CD8-positive, alpha-beta memory T cell (primary cell): ENCODE measurements at places on chromosomes 1 and 21.
A peak's percentile ranks its signal among the peaks of the same experiment; 100 is the strongest.

GRCh38 chr1:201400212-201400851, 1.2 kb upstream of the LAD1 start:
- DNase-seq: no peak

DNA sequence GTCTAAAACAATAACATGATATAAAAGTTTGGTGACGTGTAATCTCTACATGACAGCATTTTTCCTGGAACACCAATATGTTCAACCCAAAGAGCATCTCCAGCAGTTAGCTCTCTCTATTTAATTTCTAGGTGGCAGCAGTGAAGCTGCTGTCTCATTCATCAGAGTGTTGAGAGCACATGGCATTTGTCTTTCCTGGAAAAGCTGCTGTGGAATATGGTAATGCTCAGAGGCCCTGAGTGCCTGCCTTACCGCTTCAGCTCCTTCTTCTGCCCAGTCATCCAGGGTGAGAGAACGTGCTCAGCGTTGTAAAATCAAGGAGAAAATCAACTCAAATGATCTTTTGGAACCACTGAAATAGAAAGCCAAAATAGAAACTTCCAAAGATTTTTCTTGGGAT, 640.7 kb downstream of the ADGRL2 start:
- no peak for DNase-seq

DNA sequence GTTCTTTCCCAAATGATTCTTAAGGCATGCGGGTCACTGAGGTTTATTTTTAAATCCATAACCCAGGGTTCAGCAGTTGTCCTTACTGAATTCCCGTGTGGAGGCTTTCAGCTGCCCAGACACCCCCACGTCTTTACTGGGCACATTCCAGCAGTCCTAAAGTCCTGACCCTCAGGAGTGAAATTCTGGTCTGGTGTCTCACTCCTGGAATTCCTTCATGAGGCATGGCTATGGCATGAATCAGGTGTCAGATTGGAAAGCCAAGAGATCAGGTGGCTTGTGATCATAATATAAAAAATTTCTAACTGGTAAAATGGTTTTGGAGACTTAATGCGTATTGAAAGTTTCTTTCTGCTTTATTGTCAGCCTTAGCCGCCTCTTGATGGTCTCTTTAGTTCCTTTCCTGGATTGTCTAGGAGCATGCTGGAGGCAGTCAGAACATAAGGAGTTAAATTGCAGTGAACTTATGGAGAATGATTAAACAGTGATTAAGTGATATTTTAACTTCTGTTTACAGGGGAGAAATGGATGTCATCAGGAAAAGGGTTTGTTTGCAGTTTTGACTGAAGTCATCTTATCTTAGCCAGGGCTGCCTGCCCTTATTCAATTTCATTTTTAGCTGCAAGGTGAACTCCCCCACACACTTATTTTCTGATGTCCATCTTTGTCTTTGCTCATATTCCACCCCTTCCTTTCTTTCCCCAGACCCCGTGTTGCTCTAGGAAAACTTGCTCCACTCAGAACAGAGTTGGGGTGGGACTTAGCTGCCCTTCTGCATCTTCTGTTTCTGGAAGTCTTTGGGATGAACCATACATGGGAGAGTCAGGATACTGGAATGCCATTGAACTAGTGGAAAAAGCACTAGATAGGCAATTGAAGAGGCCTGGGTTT, 25.7 kb upstream of the MACF1 start:
- no peak for DNase-seq

- DNase-seq: no peak
These were observed 6.8 kb upstream of the ZBTB40 start for GRCh38 chr1:22444856-22445255.

DNA sequence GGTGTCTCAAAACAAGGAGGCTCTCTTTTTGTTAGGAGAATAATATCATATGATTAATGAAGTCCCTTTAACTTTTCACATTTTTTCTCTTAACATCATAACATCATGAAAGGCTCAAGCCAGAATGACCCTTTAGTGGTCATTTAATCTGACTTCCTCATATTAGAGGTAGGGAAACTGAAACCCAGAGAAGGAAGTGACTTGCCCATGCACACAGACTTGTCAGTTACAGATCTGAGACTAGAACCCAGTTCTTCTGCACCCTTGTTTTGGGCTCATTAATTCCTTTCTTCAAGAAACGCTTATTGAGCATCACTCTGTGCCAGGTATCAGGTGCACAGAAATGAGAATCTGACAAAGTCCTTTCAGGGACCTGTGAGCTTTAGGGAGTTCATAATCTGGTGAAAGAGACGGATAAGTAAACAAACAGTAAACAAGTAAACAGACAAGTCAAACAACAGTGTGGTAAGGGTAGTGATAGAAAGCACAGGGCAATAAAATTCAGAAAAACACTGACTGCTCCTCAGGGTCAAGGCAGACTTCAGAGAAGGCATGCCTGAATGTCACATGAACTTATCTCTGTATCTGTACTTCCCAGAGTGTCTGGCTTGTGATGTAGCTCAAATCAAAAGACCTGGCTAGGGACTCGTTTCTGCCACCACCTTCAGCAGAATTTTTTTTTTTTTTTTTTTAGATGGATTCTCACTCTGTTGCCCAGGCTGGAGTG, 38.3 kb upstream of the OSBPL9 start:
- DNase-seq: no peak

GRCh38 chr1:92623187-92623778, 136.6 kb upstream of the GFI1 start:
- peak; percentile 32 for DNase-seq

DNA sequence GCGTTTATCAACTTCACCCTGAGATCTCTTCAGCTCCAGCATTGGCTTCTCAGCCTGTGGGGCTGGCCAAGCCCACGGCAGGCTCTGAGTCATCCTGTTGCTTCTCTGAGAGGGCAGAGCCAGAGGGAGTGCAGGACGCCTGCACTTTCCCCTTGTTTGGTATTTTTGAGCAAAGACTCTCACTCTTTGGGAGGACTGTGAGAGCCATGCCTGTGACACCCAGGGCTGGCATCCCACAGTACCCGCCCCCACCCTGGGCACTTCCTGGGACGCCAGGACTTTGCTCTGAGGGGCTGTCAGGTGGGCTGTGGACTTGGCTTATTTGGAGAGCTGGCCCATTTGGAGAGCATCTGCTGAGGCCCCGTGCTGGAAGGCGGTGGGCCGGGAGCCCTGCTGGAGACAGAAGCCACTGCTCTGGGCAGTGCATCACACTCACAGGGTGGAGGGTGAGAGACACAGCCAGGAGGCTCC, 37.4 kb downstream of the VANGL1 start:
- no peak for DNase-seq

DNA sequence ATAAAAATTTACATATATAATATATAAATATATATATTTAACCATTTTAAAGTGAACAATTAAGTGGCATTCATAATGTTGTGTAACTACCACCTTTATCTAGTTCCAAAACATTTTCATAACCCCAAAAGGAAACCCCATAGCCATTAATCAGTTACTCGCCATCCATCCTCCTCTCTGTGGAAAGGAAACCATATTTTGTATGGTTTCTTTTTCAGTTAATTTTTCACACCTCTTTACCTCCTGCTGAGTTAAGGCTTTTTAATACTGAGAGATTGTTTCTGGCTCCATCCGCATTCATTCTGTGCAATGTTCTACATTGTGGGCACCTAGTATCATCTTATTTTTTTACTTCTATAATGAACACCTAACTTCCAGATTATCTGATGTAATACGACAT, 512.1 kb downstream of the LMO4 start:
- DNase-seq: no peak
